ENCODE measurements at places on chromosomes 3 and 15. TPM values are rescaled to one million over a fixed set of nuclear protein-coding genes. Genes with fewer than 3 reads are reported as not detected.

The LRRIQ4 gene
- total RNA-seq, result not detected

The SNTN gene
- total RNA-seq, result not detected

The PATL2 gene
- total RNA-seq, result 80.7 TPM

The C2CD4A gene
- not detected for total RNA-seq

The NPAP1 gene
- total RNA-seq, result not detected

The GPR87 gene
- total RNA-seq, result not detected

The CACNA2D3 gene
- total RNA-seq, result not detected

The MEIS2 gene
- total RNA-seq, result 0.71 TPM

The GOLGA8R gene
- total RNA-seq, result 6.9 TPM

All from naive thymus-derived CD4-positive, alpha-beta T cell (primary cell).